ENCODE measurements at places on chromosomes 5 and 9. TPM values are rescaled to one million over a fixed set of nuclear protein-coding genes. Genes with fewer than 3 reads are reported as not detected.

The SLC1A1 gene
- polyA plus RNA-seq: 8.8 TPM

- no peak for DNase-seq
Measured at GRCh38 chr9:132969783-132970182, 8.7 kb upstream of the GFI1B start.

- DNase-seq: no peak
Measured at GRCh38 chr5:109944461-109944860, 254.7 kb downstream of the MAN2A1 start.

DNA sequence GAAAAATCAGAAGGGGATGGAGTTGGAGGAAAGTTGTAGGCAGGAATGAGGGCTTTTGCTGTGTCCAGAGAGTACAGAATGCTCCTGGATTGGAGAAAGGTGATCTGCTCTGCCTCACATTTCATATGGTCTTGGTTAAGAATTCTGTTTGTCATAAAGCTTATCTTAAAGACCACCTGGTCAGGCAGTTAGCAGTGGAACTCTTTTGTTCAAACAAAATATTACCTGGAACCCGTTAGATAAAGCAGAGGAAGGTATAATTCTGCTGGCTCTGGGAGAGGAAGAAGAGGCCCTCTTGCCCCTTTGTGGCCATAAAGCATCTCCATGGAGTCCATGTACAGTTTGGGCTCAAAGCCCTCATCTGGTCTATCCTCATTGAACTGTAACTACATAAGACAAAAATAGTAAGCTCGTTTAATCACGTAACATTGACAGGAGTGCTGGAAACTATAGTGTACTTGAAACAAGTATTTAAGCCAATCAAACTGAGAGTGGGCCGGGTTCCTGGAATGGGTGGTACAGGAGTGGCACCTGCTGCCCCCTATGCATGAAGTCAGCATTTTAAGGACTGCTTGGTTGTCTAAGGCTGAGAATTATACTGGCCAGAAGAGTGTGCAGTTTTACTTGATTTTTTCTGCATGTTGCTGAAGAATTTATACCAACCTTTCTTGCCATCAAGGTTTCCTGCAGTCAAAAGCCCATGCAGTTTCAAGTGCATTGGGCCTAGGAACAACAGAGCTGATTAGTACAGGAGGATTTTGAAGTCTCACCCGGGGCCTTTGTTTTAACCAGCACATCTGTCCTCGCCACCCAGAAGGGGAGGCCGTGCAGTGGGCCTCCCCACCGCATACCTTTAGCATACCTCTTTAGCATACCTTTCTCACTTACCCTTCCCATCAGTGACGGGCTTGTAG is 39.9 kb downstream of the STXBP1 start:
- no peak for DNase-seq

DNA sequence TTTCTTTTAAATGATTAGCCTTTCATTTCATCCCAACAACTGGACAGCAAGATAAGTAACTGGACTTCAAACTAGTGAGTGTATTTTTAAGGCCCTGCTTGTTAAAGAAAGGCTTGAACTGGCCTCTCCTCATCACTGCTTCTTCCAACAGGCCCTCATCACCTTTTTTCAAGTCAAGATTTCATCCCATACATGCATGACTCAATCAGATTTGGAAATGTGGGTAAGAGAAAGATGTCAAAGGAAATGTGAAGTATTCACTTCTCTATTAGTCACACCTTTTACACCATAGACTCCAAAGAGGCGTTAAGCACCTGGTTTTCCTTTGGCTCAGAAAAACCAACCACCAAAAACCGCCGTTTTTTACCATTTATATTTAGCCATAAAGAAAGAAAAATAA is 4.9 kb downstream of the NR4A3 start:
- DNase-seq: no peak

The CLIC3 gene
- 3.9 TPM for polyA plus RNA-seq

DNA sequence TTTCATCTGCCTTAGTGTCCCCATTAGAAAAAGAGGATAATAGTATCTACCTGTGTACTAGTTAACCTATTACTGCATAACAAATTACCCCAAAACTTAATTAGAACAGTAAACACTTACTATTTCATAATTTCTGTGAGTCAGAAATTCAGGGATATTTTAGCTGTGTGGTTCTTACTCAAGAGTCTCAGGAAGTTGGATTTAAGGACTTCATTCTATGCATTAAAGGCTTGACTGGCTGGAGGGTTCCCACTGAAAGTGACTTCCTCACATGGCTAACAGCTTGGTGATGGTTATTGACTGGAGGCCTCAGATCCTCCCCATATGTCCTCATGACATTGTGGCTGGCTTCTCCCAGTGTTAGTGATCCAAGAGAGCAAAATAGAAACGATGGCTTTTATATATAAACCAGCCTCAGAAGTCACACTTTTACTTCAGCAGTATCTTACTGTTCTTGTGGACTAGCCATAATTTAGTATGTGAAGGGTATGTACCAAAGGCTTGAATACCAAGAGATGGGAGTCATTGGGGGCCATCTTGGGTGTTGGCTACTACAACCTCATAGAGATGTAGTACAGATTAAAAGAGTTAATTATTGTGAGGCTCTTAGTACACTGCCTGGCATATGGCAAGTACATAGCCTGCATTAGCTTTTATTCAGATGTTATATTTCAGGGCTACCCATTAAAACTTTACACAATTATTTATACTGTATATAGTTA is 9.9 kb downstream of the RAD23B start:
- DNase-seq: no peak

DNA sequence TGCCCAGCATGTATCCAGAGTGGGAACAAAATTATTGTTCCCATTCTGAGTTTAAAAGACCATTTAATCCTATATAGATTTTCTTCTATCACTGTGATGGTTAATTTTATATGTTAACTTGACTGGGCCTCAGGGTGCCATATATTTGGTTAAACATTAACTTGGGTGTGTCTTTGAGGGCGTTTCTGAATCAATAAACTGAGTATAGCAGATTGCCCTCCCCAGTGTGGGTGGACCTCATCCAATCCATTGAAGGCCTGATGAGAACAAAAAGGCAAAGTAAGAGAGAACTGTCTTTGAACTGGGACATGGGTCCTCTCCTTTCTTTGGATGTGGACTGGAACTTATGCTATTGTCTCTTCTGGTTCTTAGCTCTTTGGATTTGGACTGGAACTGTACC is 17.3 kb downstream of the RIOK2 start:
- DNase-seq: no peak

DNA sequence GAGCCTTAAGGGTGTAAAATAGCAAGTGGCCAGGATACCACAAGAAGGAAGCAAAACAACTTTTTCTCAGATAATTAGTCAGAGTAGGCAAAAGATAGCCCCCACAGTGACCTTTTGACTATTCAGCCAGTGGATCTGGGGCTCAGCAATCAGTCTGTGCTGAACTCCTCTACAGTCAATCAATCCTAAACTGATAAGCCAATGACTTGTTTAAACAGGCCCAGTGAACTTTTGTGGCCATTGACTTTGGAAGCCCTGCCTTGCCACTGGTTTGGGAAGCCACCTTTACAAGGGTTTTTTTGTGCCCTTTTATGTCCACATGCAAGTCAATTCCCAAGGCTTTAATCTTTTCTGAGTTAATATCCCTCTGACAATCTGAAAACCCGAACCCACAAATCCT is 1565.0 kb upstream of the WWC1 start:
- no peak for DNase-seq

- DNase-seq: no peak
Measured at GRCh38 chr5:160626322-160626721, 204.7 kb downstream of the PTTG1 start.

DNA sequence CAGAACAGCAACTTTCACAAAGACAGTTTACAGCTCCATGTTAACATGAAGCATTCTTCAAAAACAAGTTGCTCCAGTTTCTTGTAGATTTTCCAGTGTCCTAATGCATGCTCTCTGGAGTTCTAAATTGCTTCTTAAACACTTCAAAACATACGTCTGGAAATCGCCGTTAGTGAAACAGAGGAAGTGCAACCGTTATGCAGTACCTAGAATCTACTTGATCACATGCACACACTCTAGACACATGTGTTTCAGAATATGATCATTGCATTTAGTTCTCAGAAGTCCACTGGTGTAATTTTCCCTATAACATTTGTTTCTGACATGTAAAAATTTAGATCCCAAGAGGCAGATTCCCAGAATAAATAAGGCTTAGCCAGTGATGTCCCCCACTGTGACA is 41.1 kb upstream of the RUFY1 start:
- DNase-seq: no peak

- no peak for DNase-seq
Measured at GRCh38 chr5:125181955-125182354, 435.5 kb upstream of the ZNF608 start.

DNA sequence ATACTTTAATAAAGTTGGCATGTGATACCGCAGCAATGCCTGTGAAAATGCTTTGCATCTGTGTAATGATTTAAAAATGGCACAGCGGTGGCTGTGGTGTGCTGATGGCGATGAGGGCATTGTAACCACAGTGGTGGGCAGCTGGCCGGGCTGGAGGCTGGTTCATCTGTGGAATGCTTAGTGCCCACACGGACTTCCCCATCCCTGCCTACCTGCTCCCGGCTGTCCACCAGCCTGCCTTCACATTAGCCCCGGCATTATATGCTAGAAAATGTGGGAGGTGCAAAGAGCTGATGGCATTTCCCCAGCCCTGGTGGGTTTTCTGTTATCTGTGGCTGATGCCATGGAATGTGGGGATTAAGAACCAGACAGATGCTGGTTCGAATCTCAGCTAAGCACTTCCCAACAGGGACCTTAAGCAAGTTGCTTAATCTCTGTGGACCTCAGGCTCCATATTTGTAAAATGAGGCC is 2.9 kb upstream of the NDST1 start:
- no peak for DNase-seq

- DNase-seq: no peak
Measured at GRCh38 chr5:88682131-88682530, 200.9 kb downstream of the MEF2C start.

The ZNF169 gene
- 2.8 TPM for polyA plus RNA-seq

GRCh38 chr5:32390819-32391591 is 53.5 kb downstream of the ZFR start:
- DNase-seq: peak; percentile 32

The CMYA5 gene
- 1.4 TPM for polyA plus RNA-seq

The KCNMB1 gene
- 0.04 TPM for polyA plus RNA-seq

The MEIKIN gene
- not detected for polyA plus RNA-seq
